ENCODE measurements at places on chromosomes 7 and 10.

GRCh38 chr7:117012696-117013095 is 59.4 kb downstream of the ST7 start:
- DNase-seq = peak; percentile 62

GRCh38 chr10:78931321-78932053 is 137.3 kb upstream of the ZMIZ1 start:
- peak; percentile 44 for DNase-seq

- DNase-seq = no peak
Observed at GRCh38 chr7:148325208-148325607, 265.4 kb upstream of the C7orf33 start.

- DNase-seq = no peak
Observed at GRCh38 chr7:46153951-46154787, 233.1 kb upstream of the IGFBP3 start.

- no peak for DNase-seq
Observed at GRCh38 chr7:148803094-148803493, 81.0 kb downstream of the EZH2 start.
